ENCODE measurements at places on chromosomes 12 and 14.

DNA sequence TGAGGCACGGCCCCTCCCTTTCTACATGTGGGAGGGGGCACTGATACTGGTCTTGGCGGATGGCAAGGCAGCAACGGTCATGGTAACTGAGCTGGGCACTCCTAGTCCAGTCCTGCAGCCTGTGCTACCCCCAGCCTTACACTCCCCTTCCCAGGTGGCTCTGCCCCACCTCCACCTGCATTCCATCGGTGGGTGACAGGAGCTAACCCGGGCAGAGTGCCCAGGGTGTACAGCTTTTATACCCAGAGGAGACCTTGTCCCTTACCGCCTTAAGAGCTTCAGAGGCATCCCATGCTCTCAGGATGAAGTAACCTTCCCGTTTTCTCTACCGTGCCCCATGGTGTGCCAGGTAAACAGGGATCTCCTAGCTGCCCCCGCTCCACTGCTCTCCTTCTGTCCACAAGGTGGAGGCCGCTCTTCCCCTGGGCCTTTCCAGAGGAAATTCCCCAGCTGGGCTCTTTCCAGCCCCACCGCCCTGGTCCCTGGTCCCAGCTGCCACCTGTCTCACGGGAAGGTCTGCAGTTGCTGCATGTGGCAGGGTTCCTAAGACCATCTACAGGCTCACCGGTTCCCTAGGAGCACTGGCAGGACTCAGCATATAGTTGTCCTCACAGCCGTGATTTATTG lies 20.5 kb downstream of the BRI3BP start:
- DNase-seq = no peak

DNA sequence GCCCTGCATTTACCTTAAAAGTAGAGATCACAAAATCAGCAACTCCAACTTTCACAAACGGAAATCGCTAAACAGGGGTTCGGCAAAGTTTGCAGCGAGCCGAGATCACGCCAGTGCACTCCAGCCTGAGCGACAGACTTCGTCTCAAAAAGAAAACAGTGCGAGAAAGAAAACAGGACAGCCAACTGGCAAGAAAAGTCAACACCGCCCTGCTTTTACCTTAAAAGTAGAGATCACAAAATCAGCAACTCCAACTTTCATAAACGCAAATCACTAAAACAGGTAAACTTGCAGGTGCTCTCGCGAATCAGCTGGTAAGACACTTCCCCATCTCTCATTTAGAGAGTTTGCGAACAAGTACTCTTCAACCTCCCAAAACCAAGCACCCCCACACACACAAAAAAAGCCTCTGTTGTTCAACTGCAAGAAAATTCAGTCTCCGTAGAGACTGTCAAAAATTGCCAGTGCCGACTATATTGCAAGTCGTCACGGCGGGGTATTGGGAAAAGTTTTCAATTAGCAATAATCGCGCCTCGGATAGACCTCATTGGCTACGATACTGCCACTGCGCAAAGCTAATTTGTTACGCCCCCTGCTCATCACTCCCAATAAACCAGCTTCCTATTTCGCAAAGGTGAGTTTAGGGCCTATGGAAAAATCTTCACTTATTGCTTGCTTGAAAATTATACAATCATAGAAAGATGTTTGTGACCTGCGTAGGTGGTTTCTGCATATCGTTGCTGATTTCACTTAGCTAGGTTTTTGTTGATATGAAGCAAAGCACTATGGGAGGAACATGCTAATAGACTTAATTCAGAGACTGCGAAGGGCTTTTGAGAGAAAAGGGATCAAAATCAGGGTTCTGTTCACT lies at the start of gene RNU4-1:
Gene RNU4-1, minus strand, starts transcription at position 577 of the 871 bp plus-strand sequence.
- peak; percentile 90 for DNase-seq

GRCh38 chr14:76080025-76080424 lies 71.7 kb upstream of the GPATCH2L start:
- no peak for DNase-seq

GRCh38 chr12:131698286-131698685 lies 12.6 kb upstream of the SFSWAP start:
- DNase-seq = no peak

DNA sequence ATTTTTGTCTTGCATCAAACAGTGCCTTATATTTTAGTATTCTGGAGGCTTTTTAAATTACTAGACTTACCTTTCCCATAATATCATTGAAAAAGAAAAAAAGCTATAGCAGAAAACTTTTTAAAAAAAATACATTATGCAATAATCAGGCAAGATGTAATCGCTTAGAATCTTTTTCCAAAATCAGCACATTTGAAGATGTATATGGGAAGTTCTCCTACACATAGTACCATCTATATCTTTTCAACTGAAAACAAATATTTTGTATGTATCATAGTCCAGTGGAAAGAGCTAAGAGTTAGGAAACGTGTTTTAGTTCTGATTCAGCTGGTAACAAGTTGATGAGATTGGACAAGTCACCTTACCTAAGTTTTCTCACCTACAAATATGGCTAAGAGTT lies 70.6 kb downstream of the SLC41A2 start:
- no peak for DNase-seq

DNA sequence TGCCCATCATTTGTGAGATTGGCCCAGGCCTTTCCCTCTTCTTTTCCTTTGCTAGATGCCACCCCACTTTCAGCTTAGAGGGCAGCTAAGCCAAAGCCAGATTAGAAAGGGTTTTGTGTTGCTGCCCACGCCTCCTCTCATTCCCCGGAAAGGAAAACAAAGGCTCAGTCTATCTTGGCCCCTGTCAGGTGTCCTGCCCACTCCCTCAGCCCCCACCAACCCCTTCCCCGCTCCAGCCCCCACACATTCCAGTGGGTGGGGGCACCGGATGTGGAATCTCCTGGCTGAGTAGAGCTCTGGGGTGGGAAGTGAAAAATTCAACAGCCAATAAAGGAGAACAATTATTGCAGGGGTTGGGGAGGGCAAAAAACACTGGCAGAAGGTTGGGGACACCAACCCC lies 2.2 kb downstream of the BLOC1S1 start:
- no peak for DNase-seq

DNA sequence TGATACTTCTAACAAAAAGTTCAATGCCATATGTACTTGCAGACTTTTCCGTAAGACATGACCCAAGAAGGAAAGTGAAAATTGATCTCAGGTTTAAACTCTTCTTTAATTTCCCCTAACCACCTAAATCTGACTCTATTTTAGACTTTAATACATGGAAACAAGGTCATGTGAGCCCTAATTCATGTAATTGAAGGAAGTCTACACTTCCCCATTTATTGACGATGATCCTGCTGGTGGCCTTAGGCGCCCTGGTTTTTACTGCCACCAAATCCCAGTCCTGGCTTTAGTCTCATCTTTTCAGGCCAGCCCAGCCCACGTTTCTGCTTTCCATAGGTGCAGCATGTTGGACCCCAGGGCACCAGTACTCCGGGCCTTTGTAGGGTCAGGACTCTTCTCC lies 157.9 kb downstream of the PELI2 start:
- DNase-seq = no peak

DNA sequence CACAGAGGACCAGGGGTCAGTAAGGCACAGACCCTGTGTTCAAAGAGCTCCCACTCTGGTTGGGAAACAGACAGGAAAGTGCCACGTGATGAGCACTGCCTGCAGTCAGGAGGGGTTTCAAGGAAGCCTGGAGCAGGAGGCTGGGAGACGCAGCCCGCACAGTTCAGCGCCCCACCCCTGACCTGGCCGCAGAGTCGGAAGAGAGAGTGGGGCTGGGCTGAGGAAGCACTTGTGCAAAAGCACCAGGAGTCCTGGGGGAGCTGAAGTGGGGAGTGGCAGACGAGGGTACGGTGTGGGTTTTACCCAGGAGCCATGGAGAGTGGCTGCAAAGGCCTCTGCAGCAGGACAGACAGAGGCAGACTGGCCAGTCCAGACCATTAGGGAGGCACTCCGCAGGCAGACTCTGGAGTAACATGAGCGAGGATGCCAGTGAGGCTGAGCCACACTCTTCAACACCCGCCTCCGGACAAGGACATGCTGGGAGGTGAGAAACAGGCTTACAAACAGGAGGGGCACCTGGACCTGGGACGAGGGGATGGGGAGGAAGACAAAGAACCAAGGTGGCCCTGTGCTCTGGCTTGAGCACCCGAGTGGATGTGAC lies 85.7 kb upstream of the GPR68 start:
- no peak for DNase-seq

DNA sequence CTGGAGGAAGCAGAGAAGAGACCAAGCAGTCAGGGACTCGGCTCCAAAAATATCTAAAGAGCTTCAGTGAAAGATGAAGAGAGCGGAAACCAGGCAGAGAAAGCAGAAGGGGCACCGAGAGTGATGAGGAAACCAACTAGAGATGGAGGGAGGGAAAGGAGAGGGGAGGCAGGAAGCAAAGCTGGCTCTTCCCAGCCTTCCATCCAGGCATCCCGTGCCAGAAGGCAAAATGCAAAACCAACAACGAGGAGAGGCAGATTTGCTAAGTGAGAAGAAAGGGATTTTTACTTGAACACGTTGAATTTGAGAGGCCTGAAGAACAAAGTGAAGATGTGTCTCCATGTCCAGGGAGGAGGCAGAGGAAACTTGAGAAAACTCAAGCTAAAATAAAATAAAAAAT lies 90.1 kb downstream of the NUAK1 start:
- DNase-seq = no peak

GRCh38 chr14:44444454-44444853 lies 62.6 kb downstream of the FSCB start:
- no peak for DNase-seq

DNA sequence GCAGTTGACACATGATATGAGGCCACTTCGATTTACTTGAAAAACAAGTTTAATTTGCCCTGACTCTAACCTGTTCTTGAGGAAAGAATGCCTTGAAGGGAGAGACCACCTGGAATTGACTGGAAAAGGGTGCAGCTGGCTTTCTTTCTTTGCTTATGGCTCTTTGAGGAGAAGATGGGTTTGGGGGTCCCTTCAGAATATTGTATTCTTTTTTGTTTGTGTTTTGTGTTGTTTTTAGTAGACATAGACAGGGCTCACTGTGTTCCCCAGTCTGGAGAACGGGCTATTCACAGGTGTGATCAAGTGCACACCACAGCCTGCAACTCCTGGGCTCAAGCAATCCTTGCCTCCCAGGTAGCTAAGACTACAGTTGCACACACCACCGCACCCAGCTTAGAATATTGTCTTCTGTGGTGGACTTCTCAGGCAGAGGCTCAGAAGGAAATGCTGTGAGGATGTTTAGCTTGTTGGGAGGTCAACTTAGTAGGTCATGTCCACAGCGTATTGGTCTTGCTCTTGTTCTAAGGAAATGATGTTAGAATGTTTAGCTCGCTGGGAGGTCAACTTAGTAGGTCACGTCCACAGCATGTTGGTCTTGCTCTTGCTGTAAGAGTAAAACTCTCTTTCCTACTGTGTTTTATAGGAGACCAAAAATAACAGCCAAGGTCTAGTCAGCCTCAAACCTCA lies 1.5 kb upstream of the NRL start:
- DNase-seq = no peak

- DNase-seq = no peak
Observed at GRCh38 chr14:59997449-59997848, 77.5 kb downstream of the LRRC9 start.

DNA sequence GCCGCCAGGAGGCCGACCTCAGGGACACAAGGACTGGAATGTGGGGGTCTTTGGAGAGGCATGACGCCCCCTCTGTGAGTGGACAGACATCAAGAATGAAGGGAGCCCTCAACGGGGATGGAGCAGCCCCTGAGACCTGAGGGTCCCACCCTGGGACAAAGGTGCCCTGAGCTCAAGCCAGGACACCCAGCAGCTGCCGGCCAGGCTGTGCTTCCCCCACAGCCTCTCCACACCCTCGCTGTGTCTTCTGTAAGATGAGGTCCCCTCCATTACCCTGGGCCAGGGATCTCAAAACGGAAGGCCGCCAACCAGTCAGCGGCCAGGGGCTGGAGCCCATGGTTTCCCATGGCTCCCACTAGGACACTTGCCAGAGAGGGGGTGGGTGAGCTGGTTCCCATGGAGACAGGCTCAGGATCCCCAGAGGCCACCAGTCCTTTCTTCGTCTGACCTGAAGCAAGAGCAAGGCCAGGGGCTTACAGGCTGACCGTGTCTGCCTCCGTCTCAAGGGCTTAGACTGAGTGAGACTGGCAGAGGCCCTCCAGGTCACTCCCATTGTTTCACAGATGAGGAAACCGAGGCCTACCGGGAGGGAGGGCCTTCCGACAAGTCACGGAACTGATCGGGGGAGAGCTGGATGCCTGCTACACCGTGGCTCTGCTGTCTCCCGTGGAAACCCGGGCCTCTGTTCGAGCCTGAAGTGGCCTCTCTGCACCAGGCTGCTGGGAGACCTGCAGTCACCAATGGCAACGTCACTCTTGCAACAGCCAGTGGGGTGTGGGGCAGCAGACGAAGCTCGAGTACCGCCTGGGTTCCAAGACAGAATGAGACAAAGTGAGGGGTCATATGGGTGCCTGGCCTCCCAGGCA lies 91.7 kb upstream of the DIO3 start:
- no peak for DNase-seq

GRCh38 chr12:23954332-23954731 lies 4.9 kb upstream of the SOX5 start:
- no peak for DNase-seq

- DNase-seq = no peak
Observed at GRCh38 chr14:79705126-79705894, 506.0 kb downstream of the DIO2 start.
